Hippocampal formation (tissue), 2 donors: ENCODE measurements at places on chromosomes 12 and 14.

GRCh38 chr14:97264516-97265230, 467.5 kb downstream of the VRK1 start:
- no peak for DNase-seq

DNA sequence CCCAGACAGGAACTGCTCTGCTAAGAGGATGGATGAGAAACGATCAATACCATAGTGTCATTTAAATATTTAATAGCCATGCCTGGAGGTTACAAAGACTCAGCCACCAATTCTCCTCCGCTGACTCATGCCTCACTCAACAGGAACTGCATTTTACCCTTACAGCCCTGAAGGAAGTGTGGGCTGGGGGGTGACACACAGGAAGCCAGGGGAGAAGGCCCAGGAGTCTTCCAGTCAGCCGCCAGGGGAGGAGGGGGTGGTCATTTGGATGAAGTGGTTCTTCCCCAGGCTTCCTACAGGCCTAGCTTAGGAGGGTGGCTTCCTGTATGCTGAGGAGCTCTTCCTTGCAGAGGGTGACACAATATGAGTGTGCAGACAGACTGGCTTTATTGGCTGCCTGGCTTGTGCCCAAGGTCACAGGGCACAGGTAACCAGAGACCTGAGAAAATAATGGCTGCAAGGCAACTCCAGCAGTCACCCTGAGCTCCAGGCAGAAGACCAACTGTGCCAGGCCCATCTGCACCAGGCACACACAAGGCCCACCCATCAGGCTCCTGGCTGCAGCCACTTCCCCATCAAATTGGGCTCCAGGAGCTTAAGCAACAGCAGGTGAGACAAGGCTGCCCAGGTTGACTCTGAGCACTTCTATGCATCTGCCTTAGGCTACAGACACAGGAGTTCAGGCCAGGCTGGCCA, 30.6 kb upstream of the RPLP0 start:
- no peak for DNase-seq

GRCh38 chr12:112798048-112798760, 6.7 kb downstream of the RPH3A start:
- peak; percentile 50 for DNase-seq

GRCh38 chr12:64670919-64671639, 60.8 kb downstream of the RASSF3 start:
- DNase-seq = no peak

DNA sequence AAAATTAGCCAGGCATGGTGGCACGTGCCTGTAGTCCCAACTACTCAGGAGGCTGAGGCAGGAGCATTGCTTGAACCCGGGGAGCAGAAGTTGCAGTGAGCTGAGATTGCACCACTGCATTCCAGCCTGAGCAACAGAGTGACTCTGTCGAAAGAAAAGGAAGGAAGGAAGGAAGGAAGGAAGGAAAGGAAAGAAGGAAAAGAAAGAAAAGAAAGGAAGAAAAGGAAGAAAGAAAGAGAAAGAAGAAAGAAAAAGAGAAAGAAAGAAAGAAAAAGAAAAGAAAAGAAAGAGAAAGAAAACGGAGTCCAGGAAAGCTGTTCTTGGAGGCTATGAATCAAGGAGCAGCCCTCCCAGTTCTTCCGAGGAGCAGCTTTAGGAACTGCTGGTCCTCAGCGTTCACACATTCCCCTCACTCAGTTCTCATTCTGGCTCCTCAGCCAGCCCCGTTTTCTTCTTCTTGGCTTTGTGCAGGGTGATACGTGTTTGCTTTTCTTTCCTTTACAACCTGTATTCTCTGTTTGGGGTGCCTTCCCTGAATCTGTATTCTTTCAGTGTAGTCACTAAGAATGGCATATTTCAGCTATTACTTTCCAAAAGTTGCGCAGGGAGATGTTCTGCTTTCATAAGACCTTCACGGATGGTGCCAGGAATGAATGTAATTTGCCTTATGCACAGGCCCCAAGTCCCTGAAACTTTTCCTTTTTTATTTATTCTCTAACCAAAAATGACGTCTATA, 12.2 kb downstream of the FBXL14 start:
- DNase-seq = no peak

DNA sequence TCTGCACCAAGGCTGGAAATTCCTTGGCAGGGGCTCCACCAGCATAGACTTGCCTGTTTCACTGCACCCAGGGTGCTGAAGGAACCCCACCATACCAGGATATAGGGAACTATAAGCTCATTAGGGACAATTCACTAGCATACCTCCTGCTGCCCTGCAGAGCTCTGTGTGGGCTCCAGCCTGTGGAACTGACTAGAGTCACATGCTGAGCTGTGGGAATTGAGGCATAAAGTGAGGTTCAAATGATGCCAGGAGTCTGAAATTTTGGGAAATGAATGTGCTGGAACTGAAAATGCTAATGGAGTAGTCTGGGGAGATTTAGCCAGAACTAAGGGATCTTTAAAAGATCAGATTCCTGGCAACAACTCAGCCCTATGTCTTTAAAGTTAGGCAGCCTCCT, 7.3 kb upstream of the EMP1 start:
- no peak for DNase-seq

DNA sequence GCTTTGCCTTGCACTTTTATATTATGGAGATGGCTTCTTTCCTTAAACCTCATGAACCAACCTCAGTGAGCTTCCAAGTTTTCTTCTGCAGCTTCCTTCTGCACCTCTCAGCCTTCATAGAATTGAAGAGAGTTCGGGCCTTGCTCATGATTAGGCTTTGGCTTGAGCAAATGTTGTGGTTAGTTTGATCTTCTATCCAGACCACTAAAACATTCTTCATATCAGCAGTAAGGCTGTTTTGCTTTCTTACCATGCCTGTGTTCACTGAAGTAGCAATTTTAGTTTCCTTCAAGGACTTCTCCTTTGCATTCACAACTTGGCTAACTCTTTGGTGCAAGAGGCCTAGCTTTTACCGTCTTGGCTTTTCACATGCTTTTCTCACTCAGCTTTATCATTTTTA, 125.4 kb downstream of the SNAPC1 start:
- no peak for DNase-seq

DNA sequence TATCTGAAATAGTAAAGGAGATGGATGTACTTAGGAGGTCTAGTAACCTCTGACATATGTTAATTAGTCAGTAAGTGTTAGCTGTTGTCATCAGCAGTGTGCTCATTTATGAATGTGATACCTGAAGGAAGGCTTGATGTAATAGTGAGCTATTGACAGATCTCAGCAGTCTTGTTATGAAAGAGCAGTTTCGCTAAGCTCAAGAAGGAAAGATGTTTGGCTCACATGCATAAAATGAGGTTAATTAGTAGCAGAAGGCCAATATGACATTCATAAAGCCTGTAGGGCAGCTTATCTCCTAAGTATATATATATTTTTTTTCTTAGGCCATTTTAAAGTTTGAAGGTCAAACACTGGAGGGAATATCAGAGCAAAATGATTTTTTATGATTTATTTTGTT, 2.8 kb downstream of the FAM234B start:
- no peak for DNase-seq

GRCh38 chr12:83827860-83828259, 1084.7 kb downstream of the SLC6A15 start:
- no peak for DNase-seq

- no peak for DNase-seq
These were observed 39.1 kb downstream of the APAF1 start for GRCh38 chr12:98684199-98684598.

DNA sequence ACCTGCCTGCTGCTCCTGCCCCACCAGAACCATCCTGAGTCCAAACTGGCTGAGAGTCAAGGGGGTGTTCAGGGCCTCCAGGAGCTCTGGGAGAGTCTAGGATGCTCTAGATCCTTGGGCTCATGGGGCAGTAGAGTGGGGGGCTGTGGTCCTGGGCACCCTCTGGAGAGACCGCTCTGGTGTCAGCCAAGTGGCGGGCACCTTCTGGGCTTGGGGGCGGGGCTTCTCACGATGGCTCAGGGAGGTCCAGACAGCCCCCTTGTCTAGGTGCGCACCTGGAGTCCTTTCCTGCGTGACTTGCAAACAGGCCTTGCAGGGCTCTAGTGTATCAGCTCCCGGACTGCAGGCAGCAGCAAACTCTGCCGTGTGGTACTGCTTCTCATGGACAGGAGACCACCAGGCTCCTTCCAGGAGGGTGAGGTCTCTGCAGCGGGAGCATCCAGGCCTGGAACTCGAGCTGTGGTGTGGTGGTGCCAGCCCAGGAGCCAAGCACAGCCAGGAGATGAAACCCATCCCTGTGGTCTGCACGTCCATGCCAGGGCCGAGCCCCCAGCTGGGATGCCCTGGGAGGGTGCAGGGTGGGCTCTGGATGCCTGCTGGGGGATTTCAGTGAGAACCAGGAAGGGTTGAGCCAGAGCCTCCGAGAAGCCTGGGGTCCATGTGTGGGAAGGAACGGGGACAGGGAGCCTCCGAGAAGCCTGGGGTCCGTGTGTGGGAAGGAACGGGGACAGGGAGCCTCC, 15.0 kb downstream of the PACS2 start:
- DNase-seq = no peak

DNA sequence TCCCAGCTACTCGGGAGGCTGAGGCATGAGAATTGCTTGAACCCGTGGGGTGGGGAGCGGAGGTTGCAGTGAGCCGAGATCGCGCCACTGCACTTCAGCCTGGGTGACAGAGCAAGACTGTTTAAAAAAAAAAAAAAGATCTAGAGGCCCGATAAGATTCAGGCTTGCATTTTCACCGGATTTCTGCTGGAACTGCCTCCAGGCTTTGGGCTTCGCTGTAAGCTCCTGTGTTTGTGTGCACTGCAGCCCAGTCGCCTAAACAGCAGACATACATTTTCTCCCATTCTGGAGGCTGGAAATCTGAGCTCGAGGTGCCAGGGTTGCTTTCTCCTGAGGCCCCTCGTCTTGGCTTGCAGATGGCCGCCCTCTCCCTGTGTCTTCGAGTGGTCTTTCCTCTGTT, 12.2 kb downstream of the BRI3BP start:
- DNase-seq = no peak

DNA sequence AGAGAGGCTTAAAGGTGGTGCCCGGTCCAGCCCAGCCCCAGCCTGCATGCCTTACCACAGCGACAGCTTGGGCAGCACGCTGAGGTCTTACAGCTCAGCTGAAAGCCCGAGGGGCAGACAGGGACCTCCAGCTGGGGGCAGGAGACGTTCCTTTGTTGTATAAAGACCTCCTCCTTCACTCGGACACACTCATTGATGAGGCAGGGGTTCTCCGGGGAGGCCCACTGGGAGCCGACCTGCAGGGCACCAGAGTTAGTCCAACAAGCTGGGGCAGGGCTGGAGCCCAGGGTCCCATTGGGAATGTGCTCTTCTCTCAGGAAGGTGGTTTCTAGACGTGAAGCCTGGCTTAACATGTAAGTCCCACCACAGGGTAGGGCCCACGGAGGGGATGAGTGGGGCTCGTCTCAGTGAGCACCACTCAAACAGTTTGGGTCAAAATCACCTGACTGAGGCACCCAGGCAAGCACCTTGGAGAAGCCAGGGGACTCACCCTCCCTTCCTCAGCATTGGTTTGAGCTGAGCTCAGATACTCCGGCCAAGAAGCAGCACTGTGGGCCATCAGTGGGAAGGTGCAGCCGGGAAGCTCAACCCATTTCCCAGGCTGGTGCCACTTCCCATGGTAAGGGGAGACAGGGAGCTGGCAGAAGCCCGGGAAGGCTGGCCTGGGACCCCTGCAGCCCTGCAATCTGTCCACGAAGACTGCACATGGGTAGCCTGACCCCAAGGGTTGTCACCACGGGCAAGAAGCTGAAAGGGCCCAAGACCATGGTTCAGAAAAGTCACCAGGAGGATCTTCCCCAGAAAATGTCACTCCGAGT, 24.3 kb upstream of the ANO2 start:
- DNase-seq = no peak

DNA sequence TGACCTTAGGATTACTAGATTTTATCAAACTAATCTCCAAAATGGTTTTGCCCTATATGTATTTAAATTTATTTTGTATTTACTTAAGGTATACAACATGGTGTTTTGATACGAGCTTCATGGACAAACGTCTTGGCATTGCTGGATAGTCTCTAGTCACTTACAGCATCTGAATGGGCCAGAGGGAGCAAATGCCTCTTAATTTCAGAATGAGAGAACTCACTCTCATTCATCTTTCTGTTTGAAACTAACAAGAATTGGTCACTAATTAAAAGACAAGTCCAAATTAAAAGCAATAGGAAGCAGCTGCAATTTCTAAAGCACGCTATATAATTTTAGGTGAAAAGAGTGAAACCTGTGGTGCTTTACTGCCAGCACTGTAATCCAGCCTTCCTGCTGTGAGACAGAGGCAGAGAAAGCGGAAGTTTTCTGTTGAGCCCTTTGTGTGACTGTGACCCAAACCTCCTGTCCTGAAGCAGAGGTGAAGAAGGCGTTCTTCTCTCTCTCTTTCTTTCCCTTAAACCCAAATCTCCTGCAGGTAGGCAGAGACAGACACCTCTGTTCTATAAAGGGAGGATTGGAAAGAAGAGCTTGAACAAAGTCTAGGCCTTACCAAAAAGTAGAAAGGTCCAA, 184.6 kb upstream of the NAV3 start:
- no peak for DNase-seq

GRCh38 chr14:101627915-101628262, 66.6 kb downstream of the DIO3 start:
- DNase-seq = no peak

- DNase-seq = no peak
These were observed 222.3 kb downstream of the RAD51B start for GRCh38 chr14:68041876-68042354.

DNA sequence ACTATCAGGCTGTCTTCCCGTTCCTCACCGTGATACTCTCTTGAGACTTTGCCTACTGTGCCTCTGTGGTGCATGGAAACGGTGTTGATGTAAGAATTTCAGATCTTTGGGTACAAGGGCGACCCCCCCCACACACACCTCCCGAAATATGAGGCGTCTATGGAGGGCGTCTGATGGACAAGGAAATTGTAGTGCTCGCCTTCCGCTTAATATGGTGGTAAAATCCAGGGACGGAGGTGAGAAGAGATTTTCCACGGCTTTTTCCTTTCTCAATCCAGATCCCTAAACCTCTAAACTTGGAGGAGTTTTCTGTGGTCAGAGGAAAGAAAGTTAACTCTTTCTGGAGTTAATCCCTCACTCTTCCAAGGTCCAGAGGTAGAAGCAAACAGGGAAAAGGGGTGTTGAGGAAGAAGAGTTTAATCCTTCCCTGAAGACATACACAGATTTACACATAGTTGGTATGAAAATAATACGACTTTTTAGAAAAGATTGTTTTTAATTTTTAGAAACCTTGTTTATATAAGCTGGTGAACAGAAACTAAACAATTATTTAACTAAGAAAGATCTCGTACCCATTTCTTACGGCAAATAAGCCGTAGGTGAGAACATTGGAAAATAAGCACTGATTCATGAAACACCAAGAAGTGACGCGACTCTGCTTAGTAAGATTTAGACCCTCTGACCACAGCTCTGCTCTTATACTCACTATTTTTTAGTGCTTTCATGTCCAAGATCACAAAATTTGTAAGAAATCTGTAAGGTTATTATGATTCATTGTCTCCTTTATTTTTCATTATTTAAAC, 23.1 kb upstream of the RNASE12 start:
- peak; percentile 53 for DNase-seq

DNA sequence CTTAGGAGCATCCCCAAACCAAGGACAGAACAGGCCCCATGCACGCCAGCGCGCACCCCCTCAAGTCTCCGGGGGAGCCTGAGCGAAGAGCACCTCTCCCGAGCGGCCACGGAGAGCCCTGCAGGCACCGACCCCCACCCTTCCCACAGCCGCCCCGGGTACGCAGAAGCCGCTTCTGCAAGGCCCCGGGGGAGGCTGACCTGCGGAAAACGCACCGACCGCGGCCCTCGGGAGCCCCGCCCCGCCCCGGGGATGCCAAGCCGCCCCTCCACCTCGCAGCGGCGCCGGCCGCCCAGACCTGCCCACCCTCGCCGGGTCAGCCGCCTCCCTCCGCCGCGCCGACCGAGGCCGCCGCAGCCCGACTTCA, 385 bp downstream of the CAPRIN2 start:
- no peak for DNase-seq
